ENCODE measurements at places on chromosomes 11 and 22. TPM values are rescaled to one million over a fixed set of nuclear protein-coding genes. Genes with fewer than 3 reads are reported as not detected.
A peak's percentile ranks its signal among the peaks of the same experiment; 100 is the strongest.

The ASCL2 gene
- total RNA-seq, result not detected

The UPK3A gene
- 3.9 TPM for total RNA-seq

The NCAM1 gene
- total RNA-seq, result 3.6 TPM

The RTL10 gene
- 8.2 TPM for total RNA-seq

The JOSD1 gene
- total RNA-seq, result 27.6 TPM

The FGF19 gene
- total RNA-seq, result not detected

The CSF2RB gene
- total RNA-seq, result 1.3 TPM

The OR52N4 gene
- total RNA-seq, result not detected

The RTN4R gene
- total RNA-seq, result 2.4 TPM

DNA sequence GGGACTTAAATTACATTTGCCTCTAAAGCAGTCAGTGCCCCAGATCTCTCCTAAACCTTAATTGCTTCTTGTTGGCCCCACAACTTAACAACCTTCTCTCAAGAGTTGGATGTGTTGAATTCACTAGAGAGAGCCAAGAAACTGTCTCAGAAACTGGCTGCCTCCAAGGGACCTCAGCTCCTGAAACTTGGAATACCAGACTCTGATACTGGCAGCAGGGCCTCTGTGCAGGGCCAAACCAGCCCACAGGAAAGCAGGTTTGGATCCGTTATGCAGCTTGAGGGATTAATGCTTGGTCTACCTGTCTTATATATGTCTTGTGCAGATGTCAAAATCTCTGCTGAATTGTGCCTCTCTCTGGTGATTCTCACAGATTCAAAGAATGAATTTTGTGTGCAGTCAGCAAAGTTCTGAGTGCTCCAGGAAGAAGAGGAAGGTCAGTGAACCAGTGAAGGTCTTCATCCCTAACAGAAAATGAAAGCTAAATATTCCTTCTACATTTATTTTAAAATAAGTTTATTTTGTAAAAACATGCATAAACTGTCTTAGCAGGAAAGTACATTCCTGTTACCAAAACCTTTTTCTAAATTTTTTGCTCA is 70.8 kb downstream of the LIF start:
- no peak for DNase-seq
- H3K27ac ChIP-seq, result no peak overlapping the region
- H3K4me1 ChIP-seq, result no peaks in the 10 kb centered on the region

DNA sequence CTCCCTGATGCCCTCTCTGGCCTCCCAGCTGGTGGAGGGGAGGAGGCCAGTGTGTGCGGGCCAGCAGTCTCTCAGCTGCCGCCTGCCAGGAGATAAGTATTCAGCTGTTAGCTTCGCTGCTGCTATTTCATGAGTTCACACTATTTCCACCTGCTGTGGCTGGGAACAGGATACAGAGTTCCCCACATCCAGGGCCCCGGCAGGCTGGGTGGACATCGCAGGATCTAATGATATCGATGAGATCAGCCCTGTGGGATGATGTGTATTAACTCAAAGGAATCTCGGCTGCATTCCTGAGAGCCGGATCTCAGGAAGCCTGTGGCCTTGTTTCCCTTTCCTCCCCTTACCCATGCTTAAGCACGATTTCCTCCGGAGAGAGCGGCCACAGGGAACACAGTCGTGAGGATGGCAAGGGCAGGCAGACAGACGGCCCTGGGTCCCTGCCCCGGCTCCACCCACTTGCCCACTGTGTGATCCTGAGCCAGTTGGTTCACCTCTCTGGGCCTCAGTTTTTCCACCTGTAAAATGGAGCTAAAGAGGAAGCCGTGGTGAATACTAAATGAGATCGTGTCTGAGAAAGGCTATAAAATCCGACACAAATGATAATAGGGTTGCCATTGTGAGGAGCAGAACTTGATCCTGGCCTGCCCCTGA is 6.5 kb upstream of the PVALB start:
- no peak overlapping the region for H3K4me3 ChIP-seq
- H3K36me3 ChIP-seq, result no peaks in the 10 kb centered on the region
- H3K27me3 ChIP-seq, result peaks cover 25% of the 10 kb centered on the region
- no peaks in the 10 kb centered on the region for H3K4me1 ChIP-seq

DNA sequence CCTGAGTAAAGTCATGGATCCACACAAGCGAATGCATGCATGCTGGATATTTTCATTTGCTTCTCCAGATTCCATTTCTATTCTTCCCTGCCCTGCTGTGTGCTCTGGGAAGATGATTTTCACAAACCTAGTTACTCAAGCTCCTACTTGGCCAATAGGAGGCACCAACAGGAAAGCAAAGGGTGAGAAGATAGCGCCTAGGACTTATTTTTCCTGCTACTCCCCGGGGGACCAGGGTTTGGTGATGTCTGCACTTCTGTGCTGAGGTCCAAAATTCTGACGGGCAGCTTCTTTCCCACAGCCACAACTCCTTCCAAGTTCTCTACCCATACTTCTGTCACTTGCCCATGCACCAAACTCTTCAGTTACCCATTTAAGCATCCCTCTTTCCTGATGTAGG is 509.3 kb upstream of the TENM4 start:
- no peaks in the 10 kb centered on the region for H3K36me3 ChIP-seq
- H3K4me1 ChIP-seq, result no peaks in the 10 kb centered on the region
- H3K27ac ChIP-seq, result no peak overlapping the region
- DNase-seq, result no peak

DNA sequence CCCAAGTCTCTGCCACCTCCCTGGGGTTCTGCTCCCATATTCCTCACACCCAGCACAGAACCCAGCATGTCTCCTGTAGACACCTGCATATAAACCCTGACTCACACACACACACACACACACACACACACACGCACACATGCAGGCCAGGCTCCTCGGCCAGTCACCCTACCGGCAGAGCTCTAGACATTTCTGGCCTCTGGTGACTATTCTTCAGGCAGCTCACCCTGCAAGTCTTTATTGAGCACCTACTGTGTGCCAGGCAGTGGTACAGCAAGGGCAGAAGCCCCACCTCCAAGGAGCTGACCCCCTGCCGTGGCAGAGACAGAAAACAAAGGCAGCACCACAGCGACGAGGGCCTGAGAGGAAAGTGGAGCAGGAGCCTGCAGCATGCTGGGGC is 50.3 kb downstream of the CDKN1C start:
- no peaks in the 10 kb centered on the region for H3K36me3 ChIP-seq
- H3K27ac ChIP-seq, result no peak overlapping the region
- no peaks in the 10 kb centered on the region for H3K4me1 ChIP-seq
- H3K27me3 ChIP-seq, result no peaks in the 10 kb centered on the region

- H3K27ac ChIP-seq, result peak overlapping the region; percentile 100
- peak; percentile 40 for DNase-seq
- H3K4me1 ChIP-seq, result peaks cover 55% of the 10 kb centered on the region
- H3K4me3 ChIP-seq, result peak overlapping the region; percentile 91
- peaks cover 31% of the 10 kb centered on the region for H3K36me3 ChIP-seq
Observed at GRCh38 chr11:123062892-123063825, 1.2 kb upstream of the HSPA8 start.

GRCh38 chr22:28402539-28402938 is 277.1 kb downstream of the TTC28 start:
- no peak overlapping the region for H3K27ac ChIP-seq
- no peaks in the 10 kb centered on the region for H3K36me3 ChIP-seq
- H3K27me3 ChIP-seq, result no peaks in the 10 kb centered on the region

- H3K27ac ChIP-seq, result no peak overlapping the region
- DNase-seq, result no peak
- H3K36me3 ChIP-seq, result no peaks in the 10 kb centered on the region
- H3K4me3 ChIP-seq, result no peak overlapping the region
- H3K27me3 ChIP-seq, result no peaks in the 10 kb centered on the region
Observed at GRCh38 chr11:77230878-77231605, 70.4 kb downstream of the GDPD4 start.

DNA sequence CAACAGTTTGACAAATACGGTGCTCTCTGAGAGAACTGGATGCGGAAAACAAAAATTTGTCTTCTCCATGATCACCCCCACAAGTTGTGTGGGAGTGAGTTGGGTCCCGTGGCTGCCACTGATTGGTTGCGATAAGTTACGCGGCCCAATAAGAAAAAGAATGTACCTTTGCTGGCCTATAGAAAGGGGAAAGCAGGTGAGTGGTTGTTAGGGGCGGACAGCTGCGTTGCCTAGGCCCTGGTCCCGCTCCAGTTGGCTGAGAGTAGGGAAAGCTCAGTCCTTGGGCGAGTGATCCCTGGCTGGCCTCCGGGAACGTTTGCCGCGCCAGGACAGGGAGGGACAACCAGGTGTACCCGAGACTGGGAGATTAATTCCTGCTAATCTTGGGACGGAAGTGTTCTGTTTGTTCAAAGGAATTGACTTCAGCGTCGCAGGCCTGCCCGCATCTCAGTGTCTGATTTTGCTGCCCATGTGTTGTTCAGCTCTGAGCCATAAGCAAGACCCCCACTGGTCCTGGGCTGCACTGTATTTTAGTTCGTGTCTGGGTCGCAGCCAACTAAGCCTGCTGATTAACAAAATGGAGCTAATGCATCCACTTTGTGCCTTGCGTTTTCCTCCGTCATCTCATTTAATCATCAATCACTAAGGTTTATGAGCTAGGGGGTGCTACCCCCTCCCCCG is 773 bp upstream of the SYVN1 start:
- H3K4me3 ChIP-seq, result peak overlapping the region; percentile 98
- peak overlapping the region; percentile 96 for H3K27ac ChIP-seq
- peaks cover 31% of the 10 kb centered on the region for H3K36me3 ChIP-seq
- peak; percentile 97 for DNase-seq
- peaks cover 30% of the 10 kb centered on the region for H3K4me1 ChIP-seq

DNA sequence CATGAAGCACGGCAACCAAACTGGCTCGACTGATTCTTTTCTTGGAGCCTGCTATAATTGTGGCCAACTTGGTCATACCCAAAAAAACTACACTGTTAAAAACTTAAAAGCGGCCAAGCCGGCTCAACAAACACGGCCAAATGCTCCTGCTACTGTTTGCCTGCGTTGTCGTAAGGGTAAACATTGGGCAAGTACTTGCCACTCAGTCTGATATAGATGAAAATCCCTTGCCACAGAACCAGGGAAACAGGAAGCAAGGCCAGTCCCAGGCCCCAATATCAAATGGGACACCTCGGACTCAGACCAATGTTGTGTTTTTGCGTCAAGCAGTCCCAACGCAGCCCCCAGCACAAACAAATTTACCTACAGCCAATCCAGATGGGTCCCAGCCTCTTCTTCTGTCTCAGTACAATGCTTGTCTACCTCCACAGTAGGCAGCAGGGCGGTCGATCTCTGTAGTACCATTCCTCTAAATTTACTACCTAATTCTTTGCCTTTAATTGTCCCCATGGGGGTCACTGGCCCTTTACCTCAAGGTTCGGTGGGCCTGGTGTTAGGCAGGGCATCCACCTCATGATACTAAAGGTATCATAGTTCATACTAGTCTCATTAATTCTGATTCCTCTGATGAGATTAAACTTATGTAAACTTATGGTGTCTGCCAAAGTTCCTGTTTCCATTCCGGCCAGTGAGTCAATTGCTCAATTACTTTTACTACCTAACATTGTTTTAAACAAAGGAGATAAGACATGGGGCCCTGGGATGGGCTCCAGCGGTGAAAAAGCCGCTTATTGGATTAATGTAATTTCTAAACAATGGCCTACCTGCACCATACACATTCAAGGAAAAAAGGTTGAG is 3.7 kb upstream of the COMT start:
- no peaks in the 10 kb centered on the region for H3K27me3 ChIP-seq
- no peak overlapping the region for H3K4me3 ChIP-seq
- no peak for DNase-seq
- H3K36me3 ChIP-seq, result no peaks in the 10 kb centered on the region

GRCh38 chr11:46560300-46560991 is 33.4 kb downstream of the AMBRA1 start:
- DNase-seq, result no peak
- H3K36me3 ChIP-seq, result no peaks in the 10 kb centered on the region
- peak overlapping the region; percentile 66 for H3K27ac ChIP-seq
- H3K4me1 ChIP-seq, result peaks cover 38% of the 10 kb centered on the region
- H3K27me3 ChIP-seq, result no peaks in the 10 kb centered on the region
- H3K4me3 ChIP-seq, result peak overlapping the region; percentile 53

- no peaks in the 10 kb centered on the region for H3K4me1 ChIP-seq
- no peaks in the 10 kb centered on the region for H3K36me3 ChIP-seq
- H3K27ac ChIP-seq, result no peak overlapping the region
- H3K27me3 ChIP-seq, result no peaks in the 10 kb centered on the region
Observed at GRCh38 chr22:44154436-44154942, 26.2 kb upstream of the PARVG start.

DNA sequence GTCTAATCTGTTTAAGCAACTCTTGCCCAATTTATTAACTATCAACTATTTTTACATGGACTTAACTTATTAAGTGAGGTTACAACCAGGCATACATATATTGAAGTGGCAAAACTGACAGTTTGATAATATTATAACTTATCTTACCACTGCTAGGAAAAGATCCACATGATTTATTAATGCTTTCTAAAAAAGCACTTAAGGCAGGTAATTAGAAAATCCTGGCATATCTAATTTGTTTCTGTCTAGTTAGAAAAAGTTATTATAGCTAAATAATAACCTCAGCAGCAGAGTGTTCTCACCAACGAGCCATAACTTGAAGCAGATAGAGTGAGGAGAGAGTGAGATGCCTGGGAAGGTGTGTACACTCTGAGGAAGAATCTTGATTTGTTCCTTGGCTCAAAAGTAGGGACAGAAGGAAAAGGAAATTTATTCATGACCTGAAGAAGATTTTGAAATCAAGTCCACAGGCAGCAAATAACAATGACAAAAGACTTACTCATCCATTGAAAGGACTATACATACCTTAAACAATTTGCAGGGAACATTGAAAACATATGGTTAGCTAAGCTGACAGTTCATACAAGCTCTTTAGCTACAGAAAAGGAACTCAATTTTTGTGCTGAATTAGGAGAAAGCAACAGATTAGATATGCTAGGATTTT is 7.1 kb upstream of the MUC15 start:
- no peaks in the 10 kb centered on the region for H3K4me1 ChIP-seq
- H3K4me3 ChIP-seq, result no peak overlapping the region
- H3K27ac ChIP-seq, result no peak overlapping the region
- no peak for DNase-seq

DNA sequence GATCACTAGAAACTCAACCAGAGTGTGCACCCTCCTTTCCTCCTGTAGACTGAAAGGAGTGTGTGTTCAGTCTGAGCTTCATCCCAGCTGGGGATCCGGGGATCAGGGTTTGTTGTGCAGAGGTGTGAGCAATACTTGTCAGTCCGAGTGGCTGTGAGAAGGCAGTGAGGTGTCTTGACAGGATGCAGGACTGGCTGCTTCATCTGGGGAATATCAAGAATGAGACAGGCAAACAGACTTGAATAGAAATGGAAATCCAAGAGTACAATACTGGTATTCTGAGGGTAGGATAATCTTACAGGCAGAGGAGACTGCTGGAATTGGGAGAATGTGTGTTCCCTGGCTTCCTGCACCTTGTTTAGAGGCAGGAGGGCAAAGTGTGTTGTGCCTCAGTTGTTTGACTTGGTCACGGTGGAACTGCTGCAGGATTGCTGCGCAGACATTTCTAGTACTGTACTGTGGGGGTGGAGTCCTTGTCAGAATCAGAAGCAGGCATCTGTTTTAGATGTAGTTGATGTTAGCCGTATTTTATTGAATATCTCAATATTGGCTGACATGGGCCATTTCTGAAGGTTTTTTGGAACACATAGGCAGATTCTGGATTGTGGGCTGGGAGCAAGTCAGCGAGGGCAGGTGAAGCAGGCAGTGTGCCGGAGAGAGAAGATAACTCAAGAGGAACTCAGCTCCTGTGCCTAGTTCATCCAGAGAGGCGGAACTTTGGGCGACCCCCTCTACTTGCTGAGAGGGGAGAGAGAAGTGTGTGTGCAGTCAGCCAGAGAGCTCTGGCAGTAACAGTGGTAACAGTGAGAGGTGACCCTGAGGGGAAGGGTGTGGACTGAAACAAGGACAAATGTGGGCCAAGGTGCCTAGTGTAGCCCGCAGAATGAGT is 27.1 kb upstream of the GRK2 start:
- H3K4me1 ChIP-seq, result peaks cover 46% of the 10 kb centered on the region
- no peak for DNase-seq
- no peaks in the 10 kb centered on the region for H3K27me3 ChIP-seq
- peak overlapping the region; percentile 71 for H3K4me3 ChIP-seq
- H3K36me3 ChIP-seq, result peaks cover 33% of the 10 kb centered on the region
